ENCODE measurements at places on chromosomes 4 and X. TPM values are rescaled to one million over a fixed set of nuclear protein-coding genes. Genes with fewer than 3 reads are reported as not detected.

Gene HERC5
- 14.6 TPM for polyA plus RNA-seq

Gene CFI
- polyA plus RNA-seq = not detected

Gene LNX1
- polyA plus RNA-seq = 0.53 TPM

Gene PNMA3
- not detected for polyA plus RNA-seq

Gene NHS
- not detected for polyA plus RNA-seq

Gene PIR
- not detected for polyA plus RNA-seq

Gene PNCK
- not detected for polyA plus RNA-seq

Gene GAGE12H
- not detected for polyA plus RNA-seq

Gene HTN3
- not detected for polyA plus RNA-seq

Gene DRD5
- not detected for polyA plus RNA-seq

Gene CSN1S1
- polyA plus RNA-seq = not detected

Gene ADD1
- 300 TPM for polyA plus RNA-seq

Gene CT45A5
- polyA plus RNA-seq = not detected

Gene TACR3
- polyA plus RNA-seq = not detected

Gene CHM
- 6.2 TPM for polyA plus RNA-seq

Gene GAGE13
- not detected for polyA plus RNA-seq

Gene RTL3
- polyA plus RNA-seq = not detected

Gene TBX22
- not detected for polyA plus RNA-seq

Gene SCML2
- 0.69 TPM for polyA plus RNA-seq

Gene HTRA3
- not detected for polyA plus RNA-seq

Gene RAB33A
- 11.3 TPM for polyA plus RNA-seq

Gene MAGEC3
- polyA plus RNA-seq = not detected

Gene SLC10A6
- polyA plus RNA-seq = not detected

Gene HS6ST2
- not detected for polyA plus RNA-seq

Gene CSAG3
- polyA plus RNA-seq = not detected

Gene SYP
- 1.1 TPM for polyA plus RNA-seq

Gene TCEAL6
- not detected for polyA plus RNA-seq

Gene UBL4A
- polyA plus RNA-seq = 41.4 TPM

Gene ACE2
- polyA plus RNA-seq = not detected

Gene CXCL9
- polyA plus RNA-seq = not detected
